ENCODE measurements at places on chromosomes 16 and 17.

GRCh38 chr17:31060791-31061550, 33.8 kb upstream of the NF1 start:
- no peak for DNase-seq

- DNase-seq = no peak
Observed at GRCh38 chr16:71311553-71312158, 22.5 kb upstream of the CMTR2 start.

DNA sequence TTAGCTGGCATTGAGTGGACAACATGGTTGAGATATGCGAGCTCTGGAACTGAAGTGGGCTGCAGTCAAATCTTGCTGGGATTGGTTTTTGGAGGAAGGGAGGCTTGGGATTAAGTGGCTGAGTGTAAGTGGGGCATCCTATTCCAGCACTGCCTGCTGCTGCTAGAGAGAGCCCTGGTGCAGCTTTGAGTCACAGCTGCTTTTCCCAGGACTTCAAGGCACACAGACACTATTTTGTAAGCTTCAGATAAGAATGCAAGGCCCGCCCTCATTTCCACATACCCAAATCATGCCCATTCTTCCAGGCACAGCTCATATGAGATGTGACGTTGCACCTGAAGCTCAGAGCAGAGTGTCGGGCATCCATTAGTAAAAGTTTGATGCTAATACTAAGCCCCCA, 10.2 kb upstream of the MAF start:
- no peak for DNase-seq

DNA sequence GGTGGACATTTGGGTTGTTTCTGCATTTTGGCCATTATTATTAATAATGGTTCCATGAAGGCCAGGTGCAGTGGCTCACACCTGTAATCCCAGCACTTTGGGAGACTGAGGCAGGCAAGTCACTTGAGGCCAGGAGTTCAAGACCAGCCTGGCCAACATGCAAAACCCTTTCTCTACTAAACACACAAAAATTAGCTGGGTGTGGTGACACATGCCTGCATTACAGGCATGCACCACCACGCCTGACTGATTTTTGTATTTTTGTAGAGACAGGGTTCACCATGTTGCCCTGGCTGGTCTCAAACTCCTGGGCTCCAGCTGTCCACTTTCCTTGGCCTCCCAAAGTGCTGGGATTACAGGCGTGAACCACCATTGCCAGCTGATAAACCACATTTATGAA, 58.5 kb downstream of the TNFRSF13B start:
- DNase-seq = no peak

- DNase-seq = no peak
Observed at GRCh38 chr17:66941249-66941648, 23.3 kb upstream of the CACNG4 start.

DNA sequence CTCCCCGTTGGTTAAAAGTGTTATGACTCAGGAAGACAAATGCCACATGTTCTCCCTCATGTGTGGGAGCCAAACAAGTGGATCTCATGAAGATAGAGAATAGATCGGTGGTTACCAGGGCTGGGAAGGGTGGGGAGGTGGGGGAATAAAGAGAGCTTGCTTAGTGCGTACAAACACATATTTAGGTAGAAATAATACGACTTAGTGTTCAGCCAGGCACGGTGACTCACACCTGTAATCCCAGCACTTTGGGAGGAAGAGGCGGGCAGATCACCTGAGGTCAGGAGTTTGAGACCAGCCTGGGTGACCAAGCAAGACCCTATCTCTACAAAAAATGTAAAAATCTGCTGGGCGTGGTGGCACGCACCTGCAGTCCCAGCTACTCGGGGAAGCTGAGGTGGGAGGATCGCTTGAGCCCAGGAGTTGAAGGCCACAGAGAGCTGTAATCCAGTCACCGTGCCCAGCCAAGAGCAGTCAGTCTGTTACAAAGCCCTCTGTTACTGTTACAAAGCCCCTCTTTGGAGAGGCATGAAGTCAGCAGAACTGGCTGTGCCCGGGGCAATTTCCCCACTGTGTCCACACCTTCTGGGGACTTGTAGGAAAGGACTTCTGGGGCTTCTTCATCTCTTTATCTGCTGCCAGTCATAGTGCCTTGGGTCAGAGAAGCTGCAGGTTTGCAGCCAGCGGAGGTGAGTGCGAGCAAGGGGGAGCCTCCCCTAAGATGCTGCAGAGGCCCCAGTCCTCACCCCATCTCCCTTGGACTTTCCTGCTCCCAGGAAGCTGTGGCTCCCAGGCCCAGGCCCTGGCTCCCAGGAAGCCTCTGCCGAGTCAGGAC, 4.3 kb upstream of the ALDH3A1 start:
- DNase-seq = no peak

GRCh38 chr16:47873434-47873833, 282.4 kb downstream of the ABCC12 start:
- no peak for DNase-seq

DNA sequence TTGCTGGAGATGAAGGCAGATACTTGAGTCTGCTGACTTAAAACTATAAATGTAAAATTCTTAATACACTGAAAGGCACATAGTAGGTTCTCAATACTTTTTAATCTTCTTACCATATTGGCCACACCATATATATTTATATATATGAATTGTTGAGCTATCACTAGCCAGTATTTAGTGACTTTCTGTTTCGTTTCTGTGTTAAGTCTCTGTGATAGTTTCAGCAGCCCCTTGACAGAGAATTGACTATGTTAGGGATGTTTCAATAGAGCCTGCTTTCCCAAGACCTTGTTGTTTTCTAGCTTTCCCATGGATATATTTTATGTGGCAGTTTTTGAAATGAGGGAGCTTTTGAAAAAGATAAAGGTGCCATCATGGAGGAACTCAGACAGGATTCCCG, 206.5 kb upstream of the GOT2 start:
- no peak for DNase-seq

DNA sequence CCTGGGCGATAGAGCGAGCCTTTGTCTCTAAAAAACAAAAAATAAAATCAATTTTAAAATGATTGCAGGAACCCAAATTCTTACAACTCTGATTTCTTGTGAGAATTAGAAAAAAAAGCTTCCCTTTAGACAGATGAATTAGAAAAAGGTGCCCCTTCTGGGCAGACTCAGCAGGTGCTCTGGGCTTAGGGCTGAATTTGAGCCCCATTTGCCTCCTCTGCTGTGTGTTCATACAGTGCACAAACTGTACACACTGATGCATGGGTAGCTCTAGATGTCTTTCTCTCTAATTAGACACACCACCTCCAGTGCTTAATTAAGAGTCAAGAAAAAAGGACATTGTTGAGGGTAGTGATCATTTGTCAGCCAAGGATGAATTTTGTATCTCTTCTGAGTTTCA, 38.5 kb upstream of the NOL11 start:
- DNase-seq = no peak

- DNase-seq = no peak
Observed at GRCh38 chr17:37672548-37673078, 29.4 kb upstream of the DDX52 start.

DNA sequence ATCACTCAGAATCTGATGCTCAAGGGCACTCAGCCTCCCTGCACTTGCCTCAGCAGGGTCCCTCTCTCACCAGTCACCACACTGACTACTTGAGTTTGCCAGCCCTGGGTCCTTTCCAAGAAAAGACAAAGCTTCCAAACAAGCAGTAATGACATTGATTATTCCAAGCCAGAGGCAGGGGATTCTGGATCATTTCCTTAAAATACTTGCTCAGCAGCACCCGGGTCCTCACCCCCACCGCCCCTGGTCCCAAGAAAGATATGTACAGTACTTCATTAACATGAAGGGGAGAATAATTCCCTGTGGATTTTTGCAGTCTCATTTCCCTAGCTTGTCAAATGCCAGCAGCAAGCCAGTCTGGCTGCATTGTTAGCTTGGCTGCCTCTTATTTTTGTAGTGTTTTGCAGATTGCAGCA, 83.2 kb upstream of the GNAO1 start:
- DNase-seq = peak; percentile 51

DNA sequence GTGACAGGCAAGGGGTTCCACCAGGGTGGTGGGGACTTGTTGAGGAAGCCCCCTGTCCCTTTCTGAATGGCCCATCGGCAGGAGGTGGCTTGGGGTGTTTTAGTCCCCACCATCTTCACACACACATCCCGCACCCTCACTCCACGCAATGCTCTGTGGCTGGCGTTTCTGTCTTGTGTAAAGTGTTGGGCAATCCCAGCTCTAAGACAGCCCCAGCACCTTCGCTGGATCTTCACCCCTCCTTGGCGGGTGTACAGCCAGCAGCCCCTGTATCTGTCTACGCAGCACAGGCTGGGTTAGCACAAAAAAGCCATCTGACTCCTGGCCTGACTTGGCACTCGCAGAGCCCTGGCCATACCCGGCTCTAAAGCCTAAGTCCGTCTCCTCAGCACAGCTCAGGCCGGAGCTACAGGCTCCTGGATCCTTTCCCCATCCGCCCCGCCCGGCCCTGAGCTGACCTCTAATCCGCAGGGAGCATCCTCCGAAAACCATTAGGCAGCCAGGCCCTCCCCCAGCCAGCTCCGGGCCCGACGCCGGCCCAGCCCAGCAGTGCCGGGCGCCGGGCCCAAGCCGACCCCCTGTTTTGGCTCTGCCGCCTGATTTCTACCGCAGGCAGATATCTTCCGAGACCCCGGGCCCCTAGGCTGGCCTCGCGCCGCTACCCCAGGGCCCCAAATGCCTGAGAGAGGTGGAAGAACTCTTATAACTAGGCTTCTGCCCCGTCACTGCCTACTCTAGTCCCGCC, 42.4 kb upstream of the TAC4 start:
- no peak for DNase-seq

DNA sequence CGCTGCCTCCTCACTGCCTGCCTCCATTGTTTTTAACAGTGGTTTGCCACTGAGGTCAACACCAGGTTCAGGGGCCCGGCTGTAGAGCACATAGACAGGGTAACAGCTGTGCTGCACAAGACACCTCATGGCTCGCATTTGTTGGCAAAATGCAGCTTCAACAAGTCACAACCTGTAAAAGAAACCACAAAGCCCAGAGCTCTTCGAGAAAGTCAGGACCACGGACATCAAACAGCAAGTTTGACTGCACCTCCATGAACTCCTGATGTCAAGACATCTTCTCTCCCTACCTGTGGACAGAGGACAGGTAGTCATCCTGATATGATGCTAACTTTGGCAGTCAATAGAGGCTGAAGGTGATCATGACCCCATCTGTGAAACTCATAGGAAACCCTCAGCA, 142.4 kb upstream of the SOX9 start:
- DNase-seq = no peak

- no peak for DNase-seq
Observed at GRCh38 chr16:30615358-30616091, 5.3 kb upstream of the ZNF689 start.

GRCh38 chr16:88022076-88023042, 71.1 kb downstream of the BANP start:
- DNase-seq = no peak

- DNase-seq = no peak
Observed at GRCh38 chr16:47320546-47321310, 140.1 kb downstream of the ITFG1 start.

DNA sequence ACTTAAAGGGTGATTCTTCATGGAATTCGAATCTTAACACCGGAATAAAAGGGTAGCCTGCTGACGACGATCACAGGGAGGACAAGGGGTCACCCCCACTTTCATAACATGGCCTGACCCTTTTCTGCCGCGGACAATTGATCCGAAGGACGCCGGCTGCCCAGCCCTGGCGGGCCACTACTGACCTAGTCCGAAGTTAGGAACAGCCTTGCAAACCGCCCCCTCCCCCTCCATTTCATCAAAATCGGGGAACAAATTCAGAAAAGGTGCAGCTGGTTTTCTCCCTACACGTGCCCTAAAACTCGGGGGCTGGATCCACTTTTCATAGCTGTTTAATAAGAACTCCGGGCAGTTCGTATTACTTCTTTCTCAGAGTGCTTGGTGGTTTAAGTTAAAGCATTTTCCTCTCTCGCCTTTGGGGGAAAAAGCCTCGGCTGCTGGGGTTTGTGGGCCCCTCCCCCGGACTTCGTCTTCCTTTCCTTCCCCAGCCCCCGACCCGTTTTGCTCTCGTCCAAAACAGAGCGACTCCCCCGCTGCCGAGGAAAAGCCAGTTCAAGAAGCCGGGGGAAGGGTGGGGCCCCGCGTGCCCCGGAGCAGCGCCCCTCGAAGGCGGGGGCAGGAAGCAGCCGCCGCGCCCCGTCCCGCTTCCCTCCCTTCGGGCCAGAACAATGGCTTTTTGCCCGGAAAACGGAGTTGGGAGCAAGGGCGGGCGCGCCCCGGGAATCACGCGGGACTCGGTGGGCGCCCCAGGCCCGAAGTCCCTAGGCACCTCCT, 641 bp upstream of the CBX2 start:
- DNase-seq = no peak

DNA sequence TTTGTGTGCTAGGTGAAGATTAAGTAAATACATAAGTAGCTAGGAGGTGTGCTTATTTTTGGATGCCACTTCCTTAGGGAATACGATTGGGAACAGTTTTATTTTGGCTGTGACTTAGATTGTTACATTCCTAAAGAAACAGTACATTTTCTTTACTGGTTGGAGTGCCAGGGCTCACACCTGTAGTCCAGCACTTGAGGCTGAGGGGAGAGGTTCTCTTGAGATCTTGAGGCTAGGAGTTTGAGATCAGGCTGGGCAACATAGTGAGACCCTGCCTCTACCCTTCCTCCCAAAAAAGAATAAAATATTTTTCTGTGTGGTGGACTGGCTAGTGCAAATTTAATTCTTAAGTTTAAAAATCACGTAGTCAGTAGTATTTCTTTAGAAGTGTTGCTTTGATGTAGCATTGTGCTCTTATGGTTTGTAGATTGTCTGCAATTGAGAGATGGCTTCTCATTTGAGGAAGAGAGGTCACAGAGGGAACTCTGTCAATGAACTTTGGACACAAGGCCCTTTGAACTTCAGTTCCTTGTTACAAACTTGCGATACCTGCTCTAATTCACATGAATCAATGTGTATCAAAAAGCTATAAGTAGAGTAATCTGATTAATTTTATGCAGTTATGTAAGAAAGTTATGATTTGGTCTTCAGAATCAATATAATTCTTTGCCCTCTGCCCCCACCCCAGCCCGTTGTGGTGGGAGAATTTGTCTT, 7.1 kb downstream of the HAPSTR1 start:
- no peak for DNase-seq

- no peak for DNase-seq
Observed at GRCh38 chr17:1743088-1743439, 393 bp downstream of the SERPINF2 start.

GRCh38 chr17:47224966-47225365, 15.8 kb downstream of the MYL4 start:
- DNase-seq = no peak

DNA sequence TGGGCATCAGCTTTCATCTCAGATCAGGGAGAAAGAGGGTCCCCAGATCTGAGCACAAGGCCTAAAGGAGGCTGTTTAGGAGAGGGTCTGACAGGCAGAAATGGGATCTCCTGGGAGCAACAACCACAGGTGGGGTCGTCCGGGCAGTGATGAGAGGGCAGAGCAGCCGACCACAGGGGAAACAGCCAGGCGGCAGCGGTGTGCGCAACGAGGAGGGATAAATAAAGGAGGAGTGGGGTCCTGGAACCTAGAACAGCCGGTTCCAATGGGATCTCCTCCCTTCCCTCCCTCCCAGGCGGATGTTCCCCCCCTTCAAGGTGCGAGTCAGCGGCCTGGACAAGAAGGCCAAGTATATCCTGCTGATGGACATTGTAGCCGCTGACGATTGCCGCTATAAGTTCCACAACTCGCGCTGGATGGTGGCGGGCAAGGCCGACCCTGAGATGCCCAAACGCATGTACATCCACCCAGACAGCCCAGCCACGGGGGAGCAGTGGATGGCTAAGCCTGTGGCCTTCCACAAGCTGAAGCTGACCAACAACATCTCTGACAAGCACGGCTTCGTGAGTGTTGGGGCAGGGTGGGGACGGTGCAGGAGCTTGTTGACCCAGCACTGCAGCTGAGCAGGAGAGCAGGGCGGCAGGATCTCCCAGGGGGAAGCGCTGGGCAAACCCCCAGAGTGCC, 1.9 kb downstream of the TBX2 start:
- no peak for DNase-seq

GRCh38 chr17:7405350-7406234, 1.7 kb upstream of the TMEM256 start:
- no peak for DNase-seq

Measured in anterior cingulate cortex (tissue), 58 donors.